Activated naive CD8-positive, alpha-beta T cell treated with anti-CD3 and anti-CD28 coated beads, Interleukin-2, amount 10 ng/mL, durations not matched to agents 7 days and 5 days (primary cell): ENCODE measurements at places on chromosomes 6 and 20. TPM values are rescaled to one million over a fixed set of nuclear protein-coding genes. Genes with fewer than 3 reads are reported as not detected.

Gene MEI4
- not detected for total RNA-seq

DNA sequence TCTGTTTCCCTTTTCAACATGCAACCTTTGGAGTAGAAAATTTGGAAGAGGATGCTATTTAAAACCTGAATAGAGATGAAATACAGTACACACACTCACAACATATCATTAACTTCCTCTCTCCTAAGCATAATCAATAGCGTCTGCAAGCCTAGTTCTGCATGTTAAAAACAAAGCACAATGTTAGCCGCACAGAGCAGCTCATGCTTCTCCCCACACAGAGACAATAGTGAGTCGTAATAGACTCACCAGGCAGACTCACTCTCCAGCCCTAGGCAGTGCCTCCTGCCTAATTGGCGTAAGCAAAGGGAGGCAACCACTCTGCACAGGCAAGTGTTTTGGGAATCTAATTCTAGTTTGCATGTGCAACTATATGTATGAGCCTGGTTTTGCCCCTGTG lies 45.8 kb upstream of the ARID1B start:
- H3K36me3 ChIP-seq, result no peaks in the 10 kb centered on the region
- no peak overlapping the region for H3K4me3 ChIP-seq
- peaks cover 3% of the 10 kb centered on the region for H3K27me3 ChIP-seq
- DNase-seq, result no peak
- peaks cover 3% of the 10 kb centered on the region for H3K4me1 ChIP-seq

Gene LINC00237
- 0.33 TPM for total RNA-seq

DNA sequence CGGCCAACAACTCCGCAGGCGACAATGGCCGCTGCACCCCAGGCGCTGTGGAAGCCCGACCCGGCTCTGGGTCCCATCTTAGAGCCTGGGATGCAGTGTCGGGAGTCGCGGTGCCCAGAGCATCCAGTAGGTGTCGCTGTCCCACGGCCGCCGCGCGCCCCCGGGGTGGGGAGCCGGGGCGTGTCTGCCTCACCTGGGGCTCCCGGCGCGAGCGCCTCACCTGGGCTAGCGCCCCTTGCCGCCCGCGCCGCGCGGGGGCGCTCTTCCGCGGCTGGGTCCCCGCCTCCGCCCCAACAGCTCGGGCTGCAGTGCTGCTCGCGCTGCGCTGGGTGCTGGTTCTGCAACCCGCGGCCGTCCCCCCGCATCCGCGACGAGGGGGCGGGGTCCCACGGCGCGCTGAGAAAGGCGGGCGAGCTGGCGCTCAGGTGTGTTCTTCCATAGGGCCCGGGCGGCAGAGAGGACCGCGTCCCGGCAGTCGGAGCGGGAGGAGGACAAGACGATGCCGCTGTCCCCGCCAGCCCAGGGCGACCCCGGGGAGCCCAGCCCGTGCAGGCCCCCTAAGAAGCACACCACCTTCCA lies at the start of gene CRYBG1:
Gene CRYBG1 (plus strand): TSS at position 308 of the 579 bp plus-strand sequence. CDS start 192 bp downstream, at position 500.
- DNase-seq, result peak; percentile 84
- no peaks in the 10 kb centered on the region for H3K36me3 ChIP-seq
- peak within 1 kb of the TSS; percentile 76 for H3K4me3 ChIP-seq
- H3K27ac ChIP-seq, result no peak within 1 kb of the TSS

- H3K4me1 ChIP-seq, result no peaks in the 10 kb centered on the region
- peaks cover 4% of the 10 kb centered on the region for H3K27me3 ChIP-seq
- no peak overlapping the region for H3K27ac ChIP-seq
- no peak for DNase-seq
- no peaks in the 10 kb centered on the region for H3K36me3 ChIP-seq
- H3K4me3 ChIP-seq, result no peak overlapping the region
Measured at GRCh38 chr20:19110285-19110684, 102.2 kb upstream of the SLC24A3 start.

GRCh38 chr6:79455446-79455845 lies 81.8 kb downstream of the LCA5 start:
- H3K4me3 ChIP-seq, result no peak overlapping the region
- no peak overlapping the region for H3K27ac ChIP-seq
- no peaks in the 10 kb centered on the region for H3K27me3 ChIP-seq
- DNase-seq, result no peak
- no peaks in the 10 kb centered on the region for H3K4me1 ChIP-seq
- no peaks in the 10 kb centered on the region for H3K36me3 ChIP-seq

GRCh38 chr6:69846770-69847491 lies 19.4 kb upstream of the COL19A1 start:
- H3K4me1 ChIP-seq, result no peaks in the 10 kb centered on the region
- H3K27ac ChIP-seq, result no peak overlapping the region
- no peak for DNase-seq
- no peak overlapping the region for H3K4me3 ChIP-seq

DNA sequence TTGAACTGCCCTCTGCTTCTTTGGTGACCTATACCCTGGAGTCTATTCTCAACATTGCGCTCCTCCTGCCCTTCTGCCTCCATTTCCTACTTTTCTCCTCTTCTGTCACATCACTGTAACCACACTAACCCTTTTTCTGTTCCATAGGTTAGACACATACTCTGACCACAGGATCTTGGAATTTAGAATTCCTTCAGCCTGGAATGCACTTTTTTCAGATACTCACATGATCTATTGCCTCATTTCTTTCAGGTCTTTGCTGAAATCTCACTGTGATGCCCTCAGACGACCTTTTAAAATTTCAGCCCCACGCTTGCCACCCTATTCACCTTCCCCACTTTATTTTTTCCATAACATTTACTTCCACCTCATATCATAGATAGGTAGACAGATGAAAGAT lies 5.1 kb downstream of the VNN1 start:
- H3K36me3 ChIP-seq, result peaks cover 3% of the 10 kb centered on the region
- no peak overlapping the region for H3K27ac ChIP-seq
- no peak overlapping the region for H3K4me3 ChIP-seq
- no peaks in the 10 kb centered on the region for H3K4me1 ChIP-seq
- DNase-seq, result no peak

DNA sequence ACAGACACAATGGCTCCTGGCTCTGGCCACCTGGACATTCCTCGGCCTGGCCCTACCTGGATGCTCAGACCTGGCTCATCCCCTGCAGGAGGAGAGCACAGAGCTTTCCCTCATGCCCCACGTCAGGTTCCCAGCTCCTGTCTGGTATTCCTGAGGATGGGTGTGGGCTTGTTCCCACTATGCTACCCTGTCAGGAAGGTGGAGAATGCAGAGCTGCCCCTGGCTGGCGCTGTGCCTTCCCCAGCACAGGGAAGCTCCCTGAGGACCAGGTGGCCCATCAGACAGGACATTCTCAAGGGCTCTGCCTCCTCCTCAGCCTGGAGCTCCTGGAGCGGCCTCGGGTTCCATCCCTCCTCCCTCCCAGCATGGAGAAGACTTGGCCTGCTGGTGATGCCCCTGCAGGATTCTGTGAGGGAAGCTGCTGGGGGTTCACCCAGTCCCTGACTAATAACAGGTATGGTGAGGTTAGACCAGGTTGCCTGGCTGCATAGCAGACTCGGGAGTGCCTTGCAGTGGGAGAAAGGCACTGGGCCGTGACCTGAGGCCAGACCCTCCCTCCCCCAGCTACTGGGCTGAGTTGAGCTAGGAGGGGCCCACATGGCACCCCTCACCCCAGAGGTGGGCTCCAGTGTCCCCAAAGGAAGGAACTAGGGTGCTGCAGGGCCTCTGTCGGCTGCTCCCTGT lies 156.0 kb upstream of the MLN start:
- no peak overlapping the region for H3K4me3 ChIP-seq
- no peak overlapping the region for H3K27ac ChIP-seq
- no peak for DNase-seq
- H3K36me3 ChIP-seq, result no peaks in the 10 kb centered on the region
- H3K4me1 ChIP-seq, result peaks cover under 1% of the 10 kb centered on the region

Gene APCDD1L
- not detected for total RNA-seq

- H3K27ac ChIP-seq, result no peak overlapping the region
- peaks cover 38% of the 10 kb centered on the region for H3K27me3 ChIP-seq
- DNase-seq, result no peak
- peaks cover 1% of the 10 kb centered on the region for H3K36me3 ChIP-seq
Measured at GRCh38 chr20:5899444-5899843, 50.9 kb downstream of the TRMT6 start.

GRCh38 chr6:109428889-109429477 lies 11.4 kb downstream of the PPIL6 start:
- H3K27me3 ChIP-seq, result peaks cover 2% of the 10 kb centered on the region
- DNase-seq, result no peak
- peaks cover 3% of the 10 kb centered on the region for H3K4me1 ChIP-seq
- no peaks in the 10 kb centered on the region for H3K36me3 ChIP-seq
- H3K4me3 ChIP-seq, result no peak overlapping the region

- H3K4me3 ChIP-seq, result peak overlapping the region; percentile 47
- peaks cover 34% of the 10 kb centered on the region for H3K4me1 ChIP-seq
- H3K27ac ChIP-seq, result no peak overlapping the region
- DNase-seq, result no peak
Measured at GRCh38 chr6:105985098-105985815, 100.9 kb upstream of the PRDM1 start.

- no peak overlapping the region for H3K4me3 ChIP-seq
- no peaks in the 10 kb centered on the region for H3K27me3 ChIP-seq
- peaks cover 43% of the 10 kb centered on the region for H3K4me1 ChIP-seq
- no peak for DNase-seq
Measured at GRCh38 chr20:51505566-51505965, 37.0 kb downstream of the NFATC2 start.

DNA sequence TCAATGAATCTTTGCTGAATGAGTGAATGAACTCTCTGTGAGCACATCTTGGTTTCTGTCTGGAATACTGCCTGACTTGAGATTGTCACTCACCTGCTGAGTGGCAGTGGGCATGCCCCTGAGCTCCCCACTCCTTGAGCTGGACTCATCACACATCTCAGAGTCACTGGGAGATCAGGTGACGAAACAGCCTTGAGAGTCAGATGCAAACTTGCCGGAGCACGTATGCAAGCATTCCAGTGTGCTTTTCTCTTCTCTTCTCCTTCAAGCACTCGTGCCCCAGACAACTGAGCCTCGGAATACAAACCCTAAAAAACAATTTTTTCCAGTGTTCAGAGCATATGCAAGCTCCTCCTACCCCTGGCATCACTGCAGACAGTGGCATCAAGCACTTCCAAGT lies 9.4 kb upstream of the BMP7 start:
- no peaks in the 10 kb centered on the region for H3K4me1 ChIP-seq
- H3K27me3 ChIP-seq, result peaks cover 17% of the 10 kb centered on the region
- H3K4me3 ChIP-seq, result no peak overlapping the region

- no peak overlapping the region for H3K27ac ChIP-seq
- peaks cover 55% of the 10 kb centered on the region for H3K27me3 ChIP-seq
- H3K4me3 ChIP-seq, result no peak overlapping the region
- no peaks in the 10 kb centered on the region for H3K36me3 ChIP-seq
Measured at GRCh38 chr6:38797391-38797790, 82.3 kb downstream of the DNAH8 start.
